Osteoblast (primary cell): ENCODE measurements at places on chromosomes 7 and 10. TPM values are rescaled to one million over a fixed set of nuclear protein-coding genes. Genes with fewer than 3 reads are reported as not detected.

GRCh38 chr7:156402255-156402654 is 238.3 kb upstream of the RNF32 start:
- no peaks in the 10 kb centered on the region for H3K27me3 ChIP-seq
- no peak overlapping the region for H3K27ac ChIP-seq
- H3K4me1 ChIP-seq = no peaks in the 10 kb centered on the region
- H3K36me3 ChIP-seq = no peaks in the 10 kb centered on the region
- no peak for DNase-seq
- no peak overlapping the region for H3K4me3 ChIP-seq

GIMAP6 gene
- 0.36 TPM in 1 of 2 replicates, not detected in the other for total RNA-seq

SH2D4B gene
- under 0.01 TPM in 1 of 2 replicates, not detected in the other for total RNA-seq

CALHM1 gene
- total RNA-seq = not detected in 2 replicates

PKD2L1 gene
- total RNA-seq = not detected in 2 replicates

CPA5 gene
- total RNA-seq = not detected in 2 replicates
